Putamen (tissue), 1 donor: ENCODE measurements at places on chromosomes 2 and 18.

GRCh38 chr18:58249712-58250111, 205.7 kb downstream of the NEDD4L start:
- DNase-seq: no peak

GRCh38 chr2:53455094-53455493, 312.5 kb upstream of the CHAC2 start:
- DNase-seq: no peak

GRCh38 chr2:4561196-4561595, 857.8 kb downstream of the DCDC2C start:
- DNase-seq: no peak

DNA sequence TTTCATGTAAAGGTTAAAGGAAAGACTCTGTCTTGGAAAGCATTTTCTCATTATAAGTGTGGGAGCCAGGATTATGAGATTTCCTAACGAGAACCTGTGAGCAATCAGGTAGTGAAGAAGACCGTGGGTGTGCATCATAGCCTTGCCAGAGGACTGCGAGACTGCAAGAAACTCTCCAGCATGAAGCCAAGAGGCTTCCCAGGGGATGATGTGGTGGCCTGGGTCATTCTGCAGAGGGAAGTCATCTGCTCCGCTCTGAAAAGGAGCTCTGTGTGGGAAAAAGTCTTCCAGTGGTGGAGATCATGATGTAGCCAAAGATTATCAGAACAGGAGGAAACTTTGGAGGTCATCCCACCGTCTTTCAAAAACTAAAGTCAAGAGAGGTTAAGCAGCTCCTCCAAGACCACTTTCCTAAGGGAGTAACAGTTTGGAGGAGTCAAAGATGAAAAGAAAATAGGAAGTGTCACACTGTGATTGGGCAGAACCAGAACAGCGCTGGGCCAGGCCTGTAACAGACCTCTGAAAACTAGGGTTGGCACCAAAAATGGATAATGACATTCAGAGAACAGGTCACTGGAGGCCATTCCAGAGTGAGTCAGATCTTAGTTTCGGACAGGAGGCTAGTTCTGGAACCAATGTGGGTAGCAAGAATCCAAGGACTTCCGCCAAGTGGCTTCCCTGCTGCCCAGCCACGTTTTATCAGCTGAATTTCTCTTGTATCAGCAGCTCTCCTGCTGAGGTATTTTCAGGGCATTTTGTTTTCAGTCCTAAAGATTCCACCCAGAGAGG, 113.0 kb downstream of the LRATD1 start:
- no peak for DNase-seq

DNA sequence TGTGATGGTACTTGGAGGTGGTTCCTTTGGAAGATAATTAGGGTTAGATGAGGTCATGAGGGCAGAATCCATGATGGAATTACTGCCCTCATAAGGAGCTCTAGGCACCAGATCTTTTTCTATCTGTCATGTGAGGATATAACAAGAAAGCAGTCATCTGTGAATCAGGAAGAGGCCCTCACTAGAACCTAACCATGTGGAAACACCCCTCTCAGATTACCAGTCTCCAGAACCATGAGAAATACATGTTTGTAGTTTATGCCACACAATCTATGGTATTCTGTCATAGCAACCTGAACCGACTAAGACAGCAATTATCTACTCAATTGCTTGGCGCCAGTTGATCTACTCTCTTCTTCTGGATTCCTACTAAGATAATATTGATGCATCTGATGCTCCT, 2.4 kb upstream of the SERPINB10 start:
- no peak for DNase-seq

- DNase-seq: peak; percentile 72
Observed at GRCh38 chr2:18520451-18521425, 39.7 kb downstream of the RDH14 start.

- DNase-seq: no peak
Observed at GRCh38 chr2:207632575-207633493, 7.6 kb upstream of the METTL21A start.

DNA sequence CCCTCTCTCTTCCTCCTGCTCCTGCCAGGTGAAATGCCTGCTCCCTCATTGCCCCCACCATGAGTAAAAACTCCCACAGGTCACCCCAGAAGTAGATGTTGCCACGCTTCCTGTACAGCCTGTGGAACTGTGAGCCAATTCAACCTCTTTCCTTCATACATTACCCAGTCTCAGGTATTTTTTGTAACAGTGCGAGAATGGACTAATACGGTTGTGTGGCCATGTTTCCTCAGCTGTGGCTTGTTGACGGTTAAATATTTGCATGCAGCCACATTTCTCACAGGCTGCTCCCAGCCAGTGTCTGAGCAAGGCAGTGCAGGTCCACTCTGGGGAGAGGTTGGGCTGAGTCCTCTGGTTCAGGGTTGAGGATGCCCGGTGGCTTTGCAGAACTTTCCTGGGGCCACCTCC, 27.8 kb upstream of the COPS8 start:
- DNase-seq: no peak

DNA sequence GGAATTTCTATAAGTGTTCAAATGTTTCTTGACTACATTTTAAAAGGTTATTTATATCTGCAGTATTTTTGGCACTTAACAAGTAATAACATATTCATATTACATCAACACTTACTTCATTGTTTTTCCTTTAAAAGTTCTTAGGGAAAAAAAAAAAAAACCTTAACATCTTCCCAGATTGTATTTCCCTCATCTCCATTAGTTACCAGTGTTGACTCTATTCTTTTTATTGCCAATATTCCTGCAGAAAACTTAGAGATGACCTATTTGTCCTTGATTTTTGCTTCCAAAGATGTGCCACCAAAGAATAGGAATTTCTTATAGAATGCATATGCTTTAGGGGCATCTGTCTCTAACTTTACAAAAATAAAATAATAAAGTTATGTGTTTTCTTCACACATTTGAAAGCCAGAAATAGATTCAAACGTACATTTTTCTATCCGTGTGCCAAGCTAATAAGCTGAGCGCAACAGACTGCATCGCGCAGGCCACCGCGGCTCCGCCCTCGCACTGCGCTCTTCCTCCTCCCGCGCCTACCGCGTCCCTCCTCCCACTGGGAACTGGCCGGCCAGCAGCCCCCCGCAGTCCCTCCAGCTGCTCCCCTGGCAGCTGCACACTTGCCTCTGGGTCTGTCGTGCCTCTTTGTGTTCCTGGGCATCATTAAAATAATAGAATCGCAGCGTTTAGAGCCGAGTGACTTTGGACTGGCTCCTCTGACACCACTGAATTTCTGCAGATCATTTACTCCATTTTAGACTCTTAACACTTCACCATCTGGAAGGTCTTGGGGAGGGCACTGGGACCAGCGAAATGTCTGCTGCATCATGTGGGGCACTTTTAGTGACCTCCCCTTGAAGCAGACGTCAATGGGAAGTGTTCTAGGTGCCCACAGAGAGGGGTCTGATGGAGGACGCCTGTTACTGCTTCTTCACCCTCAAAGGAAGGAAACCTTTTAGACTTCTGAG, 21.2 kb upstream of the NAB1 start:
- no peak for DNase-seq

GRCh38 chr2:222730366-222730999, 59.0 kb downstream of the MOGAT1 start:
- no peak for DNase-seq

- no peak for DNase-seq
Observed at GRCh38 chr2:112155331-112156151, 17.4 kb downstream of the FBLN7 start.

- DNase-seq: no peak
Observed at GRCh38 chr18:9849407-9850283, 36.1 kb upstream of the TXNDC2 start.

DNA sequence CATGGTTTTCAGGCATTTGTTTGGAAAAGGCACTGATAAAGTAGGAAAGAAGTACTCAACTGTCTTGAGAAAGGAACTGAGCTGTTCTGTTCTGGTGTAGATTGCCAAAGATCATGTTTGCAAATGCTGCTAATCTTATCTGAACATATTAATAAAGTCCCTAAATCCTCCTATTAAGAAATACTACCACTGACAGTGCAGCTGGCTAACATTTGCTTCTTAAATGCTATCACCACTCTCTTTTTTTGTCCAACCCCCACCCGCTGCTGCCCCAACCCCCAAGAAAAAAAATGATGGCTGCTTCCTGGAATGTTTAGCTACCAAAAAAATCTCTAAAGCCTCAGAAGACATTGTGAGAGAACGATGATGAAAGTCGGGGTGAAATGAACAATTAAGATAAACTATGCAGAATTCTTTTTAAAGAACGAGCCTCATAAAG, 130.7 kb downstream of the CCBE1 start:
- no peak for DNase-seq

- DNase-seq: no peak
Observed at GRCh38 chr2:120793682-120794403, 58.2 kb downstream of the GLI2 start.

DNA sequence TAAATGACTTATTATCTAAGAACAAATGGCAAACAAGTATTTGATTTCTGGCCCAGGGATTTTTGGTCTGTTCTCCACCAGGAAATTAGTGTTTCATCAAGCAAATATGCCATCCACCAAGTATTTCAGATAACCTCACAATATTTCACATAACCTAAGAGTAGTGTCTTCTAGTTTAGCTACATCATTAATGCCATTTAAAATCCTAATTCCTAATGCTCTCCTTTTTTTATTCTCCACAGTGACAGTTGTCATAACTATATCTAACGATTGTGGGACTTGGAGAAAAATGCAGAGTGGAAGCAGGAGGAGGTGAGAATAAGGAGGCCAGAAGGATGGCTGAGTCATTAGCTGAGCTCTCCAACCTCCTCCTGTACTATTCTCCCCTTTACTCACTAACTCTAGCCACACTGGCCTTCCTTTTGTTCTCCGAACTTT, 58.5 kb upstream of the CTLA4 start:
- DNase-seq: no peak

DNA sequence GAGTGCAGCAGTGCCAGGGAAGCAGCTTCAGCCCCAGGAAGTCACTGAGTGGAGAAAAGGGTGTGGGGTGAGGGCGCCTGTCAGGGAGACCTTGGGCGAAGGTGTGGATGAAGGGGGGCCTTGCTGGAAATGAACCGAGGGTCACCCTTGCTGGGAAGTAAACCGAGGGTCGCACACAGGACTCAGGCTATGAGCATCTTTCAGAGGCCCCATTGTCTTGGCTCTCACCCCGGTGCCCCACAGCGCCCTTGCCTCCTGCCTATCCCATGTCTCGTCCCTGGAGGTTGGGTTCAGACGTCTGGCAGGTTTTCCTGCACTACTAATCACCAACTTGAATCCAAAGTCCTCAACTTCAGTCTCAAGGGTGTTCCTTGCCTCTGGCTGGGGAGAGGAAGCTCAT, 122.8 kb upstream of the PXDN start:
- no peak for DNase-seq

GRCh38 chr2:167018590-167018989, 130.3 kb downstream of the XIRP2 start:
- DNase-seq: no peak

DNA sequence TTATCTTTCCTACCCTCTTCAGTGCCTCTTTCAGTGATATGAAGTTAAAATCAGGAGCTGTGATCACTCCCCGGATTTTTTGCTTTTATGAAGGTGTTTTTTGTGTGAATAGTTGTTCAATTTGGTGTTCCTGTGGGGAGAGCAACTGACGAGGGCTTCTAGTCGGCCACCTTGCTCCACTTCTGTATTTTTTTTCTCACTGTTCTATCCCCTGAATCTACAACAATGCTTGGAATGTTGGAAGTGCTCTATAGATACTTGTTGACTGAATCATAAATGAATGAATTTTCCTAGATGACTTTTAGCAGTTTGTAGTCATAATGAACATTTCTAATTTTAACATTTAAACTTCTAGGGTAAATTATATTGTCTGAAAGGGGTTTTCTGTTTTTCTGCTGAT, 247.3 kb downstream of the ZNF385B start:
- DNase-seq: no peak

DNA sequence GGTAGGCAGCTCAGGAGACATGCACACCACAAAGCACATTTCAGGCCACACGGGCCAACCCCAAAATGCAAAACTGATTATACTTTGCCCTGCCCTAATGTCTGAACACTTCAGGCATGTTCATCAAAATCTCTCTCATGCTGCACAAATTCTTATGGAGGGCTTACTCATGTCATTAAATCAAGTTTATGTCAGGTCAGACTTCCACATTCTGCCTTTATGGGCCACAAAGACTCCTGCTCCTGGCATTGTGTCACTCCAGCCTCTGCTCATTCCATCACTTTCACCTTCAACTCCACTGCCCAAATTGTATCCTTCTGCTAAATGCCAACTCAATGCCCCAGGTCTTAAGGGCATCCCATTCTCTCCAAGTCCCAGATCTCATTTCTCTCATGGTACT, 9.2 kb downstream of the UXS1 start:
- no peak for DNase-seq

DNA sequence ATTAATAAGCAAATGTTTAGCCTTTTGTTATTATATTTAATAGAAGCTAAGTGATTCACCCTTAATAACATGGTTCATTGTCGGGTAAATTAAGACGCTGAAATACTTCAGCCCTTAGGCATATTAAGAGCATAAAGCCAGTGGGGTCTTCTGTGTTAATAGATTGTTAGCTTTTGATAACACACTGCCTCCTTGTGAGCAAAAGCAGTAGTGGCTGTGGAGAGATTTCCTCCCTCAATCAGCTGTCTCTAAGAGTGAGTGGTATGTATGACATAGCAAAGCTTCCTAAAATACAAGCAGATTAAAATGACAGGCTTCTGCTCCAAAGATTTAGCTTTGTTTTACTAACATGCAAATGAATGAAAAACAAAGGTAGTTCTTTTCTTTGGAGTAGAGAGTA, 143.7 kb upstream of the SYT4 start:
- DNase-seq: no peak

- no peak for DNase-seq
Observed at GRCh38 chr2:54613386-54613785, 110.1 kb upstream of the EML6 start.

GRCh38 chr2:29196792-29197788, 81.9 kb downstream of the CLIP4 start:
- peak; percentile 57 for DNase-seq

DNA sequence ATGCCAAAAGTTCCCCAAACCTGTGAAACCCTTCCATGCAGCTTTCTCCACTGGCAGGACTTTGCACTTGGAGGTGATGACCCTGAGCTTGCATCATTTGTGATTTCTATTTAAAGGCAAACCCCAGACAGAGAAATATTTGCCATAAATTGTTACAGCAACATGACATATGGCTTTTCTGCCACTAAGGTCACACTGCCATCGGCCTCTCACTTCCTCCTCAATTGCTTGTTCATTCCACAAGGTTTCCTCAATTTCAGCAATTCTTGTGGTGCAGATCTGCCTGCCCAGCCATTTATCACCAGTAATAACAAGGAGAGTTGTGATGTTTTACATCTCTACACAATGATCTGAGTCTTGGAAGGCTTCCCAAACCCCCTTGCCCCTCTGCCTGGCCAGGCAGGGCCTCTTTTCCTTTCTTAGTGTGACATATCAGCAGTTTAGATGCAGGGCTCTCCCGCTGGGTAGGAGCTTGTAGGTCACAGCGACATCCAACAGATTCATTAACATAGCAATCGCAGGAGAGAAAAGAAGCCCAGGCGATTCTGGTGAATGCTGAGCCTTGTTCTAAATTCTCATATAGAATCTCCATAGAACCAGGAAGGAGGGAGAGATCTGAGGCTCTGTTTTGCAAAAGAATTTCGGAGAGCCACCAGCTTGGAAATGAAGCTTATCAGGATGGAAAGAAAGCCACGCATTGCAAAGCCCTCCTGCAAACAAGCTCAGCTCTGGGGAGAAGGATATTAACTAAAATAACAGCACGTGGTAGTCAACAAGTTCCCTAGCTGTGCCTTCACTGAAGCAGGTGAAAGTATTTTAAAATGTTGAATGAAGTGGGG, 46.7 kb upstream of the ITGA6 start:
- no peak for DNase-seq
